ENCODE measurements at places on chromosomes 7 and 10. TPM values are rescaled to one million over a fixed set of nuclear protein-coding genes. Genes with fewer than 3 reads are reported as not detected.

DNA sequence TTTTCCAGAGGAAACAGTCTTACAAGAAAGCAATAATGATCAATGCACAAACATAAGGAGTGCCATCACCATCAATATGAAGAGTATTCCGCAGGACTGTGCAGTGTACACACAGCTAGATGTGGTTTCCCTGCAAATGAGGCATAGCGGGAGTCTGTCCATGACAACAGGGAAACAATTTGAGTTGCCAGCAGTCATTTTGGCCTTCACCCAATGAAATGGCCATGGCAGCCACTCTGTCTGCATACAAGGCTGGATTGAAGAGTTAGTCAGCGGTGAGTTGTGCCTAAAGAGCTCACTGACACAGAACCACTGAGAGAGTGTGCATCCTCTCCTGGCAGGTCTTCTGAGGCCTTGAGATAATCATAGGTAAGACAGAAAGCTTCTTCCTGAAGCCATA, 303.3 kb downstream of the IPMK start:
- DNase-seq = peak; percentile 63

DNA sequence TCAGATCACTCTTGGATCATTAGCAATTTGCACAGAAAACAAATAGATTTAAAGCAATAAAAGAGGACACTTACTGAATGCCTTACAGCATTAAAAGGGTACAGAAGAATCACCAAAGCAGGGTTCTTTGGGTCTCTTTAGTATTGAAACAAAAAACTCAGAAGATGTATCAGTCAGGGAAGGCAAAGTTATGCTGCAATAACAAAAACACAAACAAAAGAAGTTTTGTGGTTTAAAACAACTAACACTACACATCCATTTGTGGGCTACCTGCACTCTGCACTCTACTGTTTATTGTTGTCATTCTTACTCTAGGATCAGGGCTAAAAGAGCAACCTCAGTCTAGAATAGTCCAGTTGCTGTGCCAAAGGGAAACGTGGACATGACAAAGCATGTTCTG, 216.4 kb downstream of the GPAM start:
- no peak for DNase-seq

DNA sequence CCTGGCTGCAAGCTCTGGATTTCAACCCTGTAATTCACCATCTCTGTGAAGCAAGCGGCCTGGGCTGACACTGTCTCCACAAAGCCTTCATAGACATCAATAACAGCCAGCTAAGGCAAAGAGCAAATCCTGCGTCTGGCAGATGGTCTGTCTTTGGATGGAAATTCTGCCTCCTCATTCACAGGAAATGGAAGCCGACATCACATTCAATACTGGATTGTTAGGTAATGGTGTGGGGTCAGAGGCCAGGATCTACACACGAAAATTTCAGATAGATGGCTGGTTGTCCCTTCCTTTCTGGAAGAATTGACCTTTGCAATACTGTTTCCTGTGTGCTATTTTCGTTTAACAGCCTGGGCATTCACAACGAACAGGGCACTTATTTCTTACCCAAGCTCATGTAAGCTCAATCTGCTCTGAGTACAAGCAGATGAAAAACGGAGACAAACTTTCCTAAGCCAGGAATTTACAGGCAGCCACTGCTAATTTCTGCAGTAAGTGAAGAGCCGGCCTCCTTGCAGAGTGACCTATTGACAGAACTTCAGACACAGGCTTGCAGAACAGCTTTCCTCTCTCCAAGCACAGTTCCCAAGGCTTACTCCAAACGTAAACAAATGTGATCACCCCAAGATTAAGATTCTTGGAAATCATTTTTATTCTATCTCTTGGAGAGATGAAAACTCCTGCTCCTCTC, 3.1 kb upstream of the ADAM12 start:
- no peak for DNase-seq

DNA sequence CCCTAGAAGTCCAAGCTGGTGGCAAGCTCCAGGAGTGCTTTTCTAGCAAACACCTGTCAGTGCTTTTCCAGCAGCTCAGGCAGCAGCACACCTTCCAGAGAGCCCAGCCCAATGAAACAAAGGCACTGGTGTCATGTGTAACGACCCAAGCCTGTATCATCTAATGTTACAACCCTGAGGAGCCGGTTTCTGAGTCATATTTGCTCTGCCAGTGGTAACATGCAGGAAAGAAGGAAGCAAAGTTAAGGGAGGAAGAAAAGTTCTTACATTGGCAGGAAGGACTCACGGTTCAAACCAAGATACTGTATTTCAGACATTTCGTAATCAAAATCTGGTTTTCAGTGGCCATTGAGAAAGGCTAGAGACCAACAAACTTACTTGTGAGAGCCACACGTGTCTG, at the start of gene ANKRD22:
ANKRD22 (minus strand) TSS at position 139 of the 400 bp plus-strand sequence. CDS start 237 bp downstream, outside the sequence.
- DNase-seq = no peak

- no peak for DNase-seq
Observed at GRCh38 chr7:39647816-39648215, 24.4 kb downstream of the RALA start.

DNA sequence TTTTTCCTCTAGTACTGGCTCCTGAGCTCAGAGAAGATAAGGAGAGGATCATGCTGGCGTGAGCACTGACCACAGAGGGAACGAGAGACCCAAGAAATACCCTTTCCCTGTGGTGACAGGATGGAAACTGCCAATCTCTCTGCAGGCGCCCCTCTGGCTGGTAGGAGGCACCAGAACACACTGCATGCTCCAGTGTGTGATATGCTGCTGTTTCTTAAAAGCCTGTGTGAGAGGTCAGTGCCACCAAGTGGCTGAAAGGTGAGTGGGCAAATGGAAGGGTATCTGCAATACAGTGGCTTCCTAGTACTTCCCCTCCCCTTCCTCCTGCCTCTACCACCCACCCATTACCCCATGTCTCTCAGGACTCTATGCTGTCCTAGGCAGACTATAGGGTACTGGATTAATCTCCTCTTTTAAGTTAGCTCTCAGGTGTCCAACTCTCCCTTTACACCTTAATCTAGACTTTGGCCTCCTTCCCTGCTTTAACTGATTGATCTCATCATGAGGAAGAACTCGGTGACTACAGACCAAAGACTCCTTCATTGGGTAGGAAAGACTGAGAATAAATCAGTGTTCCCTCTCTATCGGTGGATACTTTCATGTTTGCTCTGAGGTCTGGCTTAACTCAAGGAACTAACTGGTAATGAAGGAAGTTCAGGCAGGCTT, 283.6 kb downstream of the ADRA2A start:
- no peak for DNase-seq

DNA sequence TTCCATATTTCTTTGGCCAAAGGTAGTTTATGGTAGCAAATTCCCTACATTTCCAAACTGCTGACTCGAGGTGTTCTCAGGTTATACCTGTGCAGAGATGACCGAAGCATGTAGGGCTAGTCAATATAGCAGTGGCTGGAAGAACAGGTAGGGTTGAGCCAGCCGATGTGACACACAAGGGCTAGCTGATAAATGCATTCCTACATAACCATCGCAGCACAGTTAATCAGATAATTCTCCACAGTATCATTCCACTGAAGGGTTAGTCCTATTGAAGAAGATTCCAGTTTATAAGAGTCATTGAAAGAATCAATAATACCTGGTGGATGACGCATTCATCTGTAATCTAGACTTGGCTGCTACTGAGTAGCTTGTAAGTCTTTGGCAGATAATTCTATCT, 220.0 kb downstream of the KIF20B start:
- no peak for DNase-seq

- no peak for DNase-seq
Observed at GRCh38 chr10:108385963-108386362, 1221.5 kb upstream of the SORCS1 start.

DNA sequence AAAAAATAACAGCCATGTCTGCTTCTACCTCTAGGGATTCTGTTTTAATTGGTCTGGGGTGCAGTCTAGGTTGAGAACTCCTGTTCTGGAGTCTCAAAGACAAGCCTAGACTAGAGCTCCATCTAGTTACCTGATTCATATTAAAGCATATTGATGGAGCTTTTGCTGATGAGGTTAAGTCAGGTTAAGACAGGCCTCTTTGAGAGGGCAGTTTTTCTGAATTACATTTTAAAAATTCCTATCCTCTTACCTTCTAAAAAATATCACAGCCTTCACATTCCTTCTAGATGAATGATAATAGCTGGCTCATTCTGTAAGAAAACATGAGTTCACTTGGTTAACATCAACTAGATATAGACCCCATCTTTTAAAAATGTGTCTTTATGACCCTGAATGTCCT, 28.9 kb downstream of the MGAM start:
- no peak for DNase-seq

DNA sequence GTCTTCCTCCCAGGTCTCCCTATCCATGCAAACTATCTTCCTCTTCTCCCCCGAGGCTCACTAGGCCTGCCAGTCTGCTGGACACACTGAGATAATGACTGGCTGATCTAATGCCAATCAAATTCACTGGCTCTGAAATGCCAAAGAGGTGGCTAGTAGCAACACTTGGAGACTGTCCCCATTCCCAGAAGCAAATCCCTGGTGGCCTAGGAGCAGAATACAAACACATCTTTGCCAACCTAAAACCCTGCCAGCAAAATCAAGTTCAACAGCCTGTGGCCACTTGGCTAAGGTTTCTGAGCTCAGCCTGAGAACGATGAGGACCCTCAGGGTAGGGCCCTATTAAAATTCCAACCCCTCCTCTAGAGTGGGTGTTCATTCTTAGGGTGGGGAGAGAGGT, 46.6 kb downstream of the SH3PXD2A start:
- DNase-seq = no peak

DNA sequence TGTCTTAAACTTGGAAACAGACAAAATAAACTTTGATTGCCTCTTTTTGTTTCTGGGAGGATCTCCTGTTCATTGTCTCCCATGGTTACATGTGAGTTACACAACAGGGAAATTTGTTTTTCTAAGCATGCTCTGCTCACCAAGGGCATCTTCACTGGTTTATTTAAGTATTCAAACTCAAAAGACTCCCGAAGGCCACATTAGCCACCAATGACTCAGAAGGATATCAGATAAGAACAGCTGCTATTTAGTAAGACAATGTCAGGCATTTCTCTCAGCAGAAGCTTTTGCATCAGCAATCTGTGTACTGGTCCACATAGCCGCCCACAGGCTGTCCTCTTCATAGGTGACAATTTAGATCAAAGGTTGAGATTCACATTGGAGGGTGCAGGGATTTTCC, 19.3 kb downstream of the OR6B1 start:
- DNase-seq = no peak

GRCh38 chr7:28587211-28587610, 174.9 kb downstream of the CREB5 start:
- DNase-seq = no peak

DNA sequence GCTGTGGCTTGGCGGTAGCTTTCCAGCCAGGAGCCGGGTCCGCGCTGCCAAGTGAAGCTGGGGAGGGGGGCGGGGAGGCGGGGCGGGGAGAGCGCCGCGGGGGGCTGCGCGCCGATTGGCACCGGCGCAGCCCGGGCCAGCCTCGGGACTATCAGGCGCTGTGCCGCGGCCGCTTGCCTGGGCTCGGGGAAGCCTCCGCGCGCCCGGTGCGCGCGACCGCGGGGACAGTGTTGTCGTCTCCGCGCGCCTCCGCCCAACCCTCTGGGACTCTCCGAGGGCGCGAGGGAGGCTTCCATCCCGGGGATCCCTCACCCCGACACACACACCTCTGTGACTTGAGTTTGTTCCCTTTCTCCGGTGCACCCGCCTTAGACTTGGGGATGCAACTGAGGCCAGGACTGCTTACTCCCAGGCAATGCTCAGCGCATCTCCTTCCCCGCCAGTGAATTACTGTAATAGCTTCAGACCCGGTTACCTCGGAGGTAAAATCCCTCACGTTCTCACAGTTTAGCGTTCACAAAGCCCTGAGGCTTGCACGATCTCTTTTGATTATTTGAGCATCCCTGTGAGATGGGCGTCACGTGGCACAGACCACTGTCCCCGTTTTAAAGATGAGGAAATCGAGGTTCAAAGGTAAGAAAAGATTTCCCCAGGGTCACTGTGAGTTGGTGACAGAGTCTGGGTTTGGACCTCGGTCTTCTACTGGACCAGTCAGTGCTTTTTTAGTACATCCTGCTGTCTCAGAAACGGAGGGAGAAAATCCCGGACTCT, at the start of gene NKX1-2:
NKX1-2 (minus strand) TSS at position 24 of the 771 bp plus-strand sequence. CDS start 92 bp downstream, outside the sequence.
- no peak for DNase-seq

- DNase-seq = no peak
Observed at GRCh38 chr7:24025094-24025493, 258.9 kb upstream of the NPY start.

- no peak for DNase-seq
Observed at GRCh38 chr7:47217570-47218360, 364.1 kb downstream of the TNS3 start.

DNA sequence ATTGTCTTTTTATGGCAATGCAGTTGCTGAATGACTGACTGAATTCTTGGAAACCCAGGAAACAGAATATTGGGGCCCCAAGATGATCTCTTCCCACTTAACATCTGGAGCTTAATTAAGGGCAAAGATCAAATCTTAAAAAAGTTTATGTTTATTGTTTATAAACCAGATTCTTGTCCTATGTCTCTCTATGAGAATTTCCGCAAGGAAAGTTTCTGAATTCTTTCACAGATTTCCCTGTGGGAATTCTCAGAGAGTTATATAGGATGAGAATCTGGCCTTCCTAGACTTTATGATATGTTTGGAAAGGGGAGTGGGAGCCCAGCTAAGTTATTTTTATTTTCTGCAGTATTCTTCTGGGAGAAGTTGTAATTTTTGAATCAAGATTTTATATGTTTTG, 166.3 kb downstream of the RNLS start:
- no peak for DNase-seq

- peak; percentile 34 for DNase-seq
Observed at GRCh38 chr7:43905956-43906330, 453 bp downstream of the URGCP start.

- DNase-seq = no peak
Observed at GRCh38 chr10:118571123-118571522, 24.3 kb downstream of the PRLHR start.

DNA sequence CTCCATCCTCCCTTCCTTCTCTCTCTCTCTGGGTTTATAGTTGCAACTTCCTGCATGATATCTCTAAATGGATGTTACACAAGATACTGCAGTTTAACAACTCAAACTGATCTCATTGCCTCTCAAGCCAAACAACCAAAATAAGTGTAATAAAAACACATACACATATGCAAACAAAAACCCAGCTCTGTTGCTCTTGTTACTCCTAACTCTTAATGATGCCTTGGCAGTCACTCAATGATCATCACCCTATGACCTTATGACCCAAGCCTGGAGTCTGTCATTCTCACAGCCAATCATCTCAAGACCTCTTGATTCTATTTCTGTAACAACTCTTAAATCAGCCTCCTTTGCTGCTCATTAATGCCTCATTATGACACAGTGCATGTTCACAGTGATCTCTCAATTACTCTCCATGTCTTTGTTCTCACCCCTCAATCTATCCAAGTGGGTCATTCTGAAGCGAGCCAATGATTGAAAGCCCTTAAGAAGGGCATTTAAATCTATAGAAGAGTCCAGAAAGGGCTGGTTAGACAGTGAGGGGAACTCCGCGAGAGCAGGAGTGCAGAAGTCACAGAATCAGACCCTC, 210.9 kb downstream of the INHBA start:
- DNase-seq = no peak

Gene TYSND1
- 7.3 TPM for total RNA-seq

Gene LRGUK
- total RNA-seq = 17.6 TPM

Gene FAM149B1
- 30.1 TPM for total RNA-seq

Gene C7orf25
- 9.2 TPM for total RNA-seq

Gene MRLN
- total RNA-seq = not detected

Gene GPER1
- total RNA-seq = 1.1 TPM

Gene CYP3A7
- not detected for total RNA-seq

Gene PNLIP
- not detected for total RNA-seq

Gene RADIL
- total RNA-seq = 2.3 TPM

Gene ITPRID1
- total RNA-seq = 8.6 TPM

Gene AKR1D1
- total RNA-seq = not detected

Gene OR13A1
- total RNA-seq = not detected

Data from occipital lobe (tissue), 3 donors.